D721Med (cell line): ENCODE measurements at places on chromosomes 1 and 21.

GRCh38 chr21:45556645-45557615, 14.7 kb upstream of the SLC19A1 start:
- no peak for DNase-seq

DNA sequence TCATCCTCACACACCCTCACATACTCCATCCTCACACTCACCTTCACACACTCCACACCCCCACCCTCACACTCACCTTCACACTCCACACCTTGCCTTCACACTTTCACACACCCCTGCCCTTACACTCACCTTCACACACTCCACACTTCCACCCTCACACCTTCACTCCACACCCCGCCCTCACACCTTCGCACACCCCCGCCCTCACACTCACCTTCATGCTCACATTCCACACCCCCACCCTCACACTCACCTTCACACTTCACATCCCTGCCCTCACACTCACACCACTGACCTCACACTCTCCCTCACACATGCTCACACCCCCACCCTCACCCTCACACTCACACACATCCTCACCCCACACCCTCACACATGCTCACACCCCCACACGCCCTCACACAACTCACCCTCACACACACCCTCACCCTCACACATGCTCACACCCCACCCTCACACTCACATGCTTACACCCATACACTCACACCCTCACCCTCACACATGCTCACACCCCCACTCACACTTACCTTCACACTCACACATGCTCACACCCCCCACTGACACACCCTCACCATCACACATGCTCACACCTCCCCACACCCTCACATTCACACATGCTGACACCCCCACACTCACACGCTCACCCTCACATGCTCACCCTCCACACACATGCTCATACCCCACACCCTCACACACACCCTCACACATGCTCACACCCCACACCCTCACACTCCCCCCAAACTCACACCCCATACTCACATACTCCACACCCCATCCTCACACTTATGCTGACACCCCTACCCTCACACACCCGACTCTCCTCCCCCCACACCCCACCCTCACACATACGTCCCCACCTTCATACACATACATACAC, 44.5 kb upstream of the EDN2 start:
- no peak for DNase-seq

- no peak for DNase-seq
Observed at GRCh38 chr1:82604524-82604923, 803.8 kb downstream of the ADGRL2 start.

DNA sequence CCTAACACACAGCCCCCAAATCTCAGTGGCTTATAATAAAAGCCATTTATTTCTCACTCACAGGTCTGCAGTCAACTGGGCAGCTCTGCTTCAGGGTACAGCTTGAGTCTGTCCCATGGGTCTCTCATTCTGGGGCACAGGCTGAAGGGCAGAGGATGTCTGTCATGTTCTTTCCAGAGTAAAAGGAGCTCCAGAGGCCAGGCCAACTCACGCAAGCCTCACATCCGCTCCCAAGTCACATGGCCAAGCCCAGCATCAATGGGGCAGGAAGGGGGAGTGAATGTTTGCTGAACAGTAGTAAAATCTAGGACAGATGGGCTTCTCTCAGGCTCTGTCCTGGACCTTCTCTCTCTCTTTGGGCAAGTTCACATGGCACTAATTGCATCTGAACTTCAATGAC, 7.1 kb upstream of the SSBP3 start:
- no peak for DNase-seq

DNA sequence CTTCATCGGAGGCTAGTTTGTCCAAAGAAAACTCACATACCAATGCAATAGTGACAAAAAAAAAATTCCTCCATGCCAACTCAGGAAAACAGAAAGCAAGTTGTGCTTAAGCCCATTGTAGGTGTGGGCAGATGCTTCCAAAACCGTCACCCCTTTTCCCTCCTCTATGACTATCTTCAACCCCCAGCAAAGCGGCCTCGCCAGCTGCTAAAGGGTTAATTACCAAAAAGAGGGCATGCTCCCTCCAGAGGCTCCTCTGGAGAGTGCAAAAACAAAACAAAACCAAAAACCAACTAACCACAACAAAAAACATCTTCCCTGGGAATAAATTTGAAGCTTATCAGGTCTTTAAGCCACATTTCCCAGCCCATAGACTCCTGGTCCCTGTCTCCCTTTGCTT, 1.2 kb downstream of the LMOD1 start:
- no peak for DNase-seq

GRCh38 chr1:182990413-182991144, 32.6 kb upstream of the LAMC1 start:
- DNase-seq: no peak

DNA sequence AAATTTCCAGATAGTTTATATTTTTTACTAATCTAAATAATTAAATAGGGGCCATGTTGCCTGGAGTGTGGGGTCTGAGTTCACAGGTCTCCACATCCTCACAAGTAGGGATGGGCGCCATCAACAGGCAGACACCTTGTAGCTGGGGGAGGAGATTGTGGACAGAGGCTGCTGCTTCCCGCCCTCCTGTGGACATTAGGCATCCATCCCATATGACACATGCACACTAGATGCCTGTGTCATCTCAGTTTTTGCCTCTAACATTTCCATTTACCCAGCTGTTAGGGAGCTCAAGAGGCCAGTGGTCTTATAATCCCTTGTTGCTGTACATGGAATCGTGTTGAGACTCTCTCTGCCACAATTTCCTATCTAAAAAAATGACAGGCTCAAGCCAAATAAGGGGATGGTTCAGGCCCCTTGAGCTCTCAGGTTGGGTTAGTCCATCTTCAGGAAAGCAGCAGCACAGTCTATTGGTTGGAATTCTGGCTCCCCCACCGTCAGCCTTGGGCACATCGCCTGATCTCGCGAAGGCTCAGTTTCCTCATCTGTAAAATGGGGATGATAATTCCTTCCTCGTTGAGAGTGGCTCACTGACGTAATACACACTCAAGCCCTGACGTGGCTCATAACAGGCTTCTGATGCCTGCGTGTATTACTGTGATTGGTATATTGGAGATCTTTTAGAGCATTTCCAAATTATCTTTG, 13.6 kb downstream of the LHX4 start:
- no peak for DNase-seq

DNA sequence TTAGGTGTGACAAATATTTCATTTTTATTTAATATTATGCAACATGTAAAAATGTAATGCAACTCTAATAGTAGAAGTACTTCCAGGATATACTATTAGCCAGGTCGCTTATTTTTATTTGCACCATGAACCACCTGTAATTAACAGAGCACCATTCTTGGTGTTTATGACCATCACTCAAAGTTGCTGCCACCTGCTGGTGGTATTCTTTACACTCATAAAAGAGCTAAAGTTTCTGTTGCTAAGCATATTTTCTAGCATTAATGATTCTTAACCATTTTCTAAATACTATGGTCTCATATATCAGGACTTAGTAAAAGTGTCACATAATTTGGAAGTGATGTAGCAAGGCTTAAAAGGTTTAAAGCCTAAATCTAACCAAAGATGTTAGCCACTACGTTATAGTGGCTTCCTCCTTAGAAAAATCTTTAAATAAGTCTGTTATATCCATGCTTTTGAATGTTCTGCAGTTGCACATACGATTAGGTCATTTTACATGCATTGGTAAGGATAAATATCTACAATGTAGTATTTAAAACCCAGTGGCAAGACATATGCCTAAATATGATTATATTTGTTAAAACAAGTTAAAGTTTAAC, 244.5 kb downstream of the NEGR1 start:
- no peak for DNase-seq

- DNase-seq: no peak
Observed at GRCh38 chr1:82371844-82372498, 571.2 kb downstream of the ADGRL2 start.

DNA sequence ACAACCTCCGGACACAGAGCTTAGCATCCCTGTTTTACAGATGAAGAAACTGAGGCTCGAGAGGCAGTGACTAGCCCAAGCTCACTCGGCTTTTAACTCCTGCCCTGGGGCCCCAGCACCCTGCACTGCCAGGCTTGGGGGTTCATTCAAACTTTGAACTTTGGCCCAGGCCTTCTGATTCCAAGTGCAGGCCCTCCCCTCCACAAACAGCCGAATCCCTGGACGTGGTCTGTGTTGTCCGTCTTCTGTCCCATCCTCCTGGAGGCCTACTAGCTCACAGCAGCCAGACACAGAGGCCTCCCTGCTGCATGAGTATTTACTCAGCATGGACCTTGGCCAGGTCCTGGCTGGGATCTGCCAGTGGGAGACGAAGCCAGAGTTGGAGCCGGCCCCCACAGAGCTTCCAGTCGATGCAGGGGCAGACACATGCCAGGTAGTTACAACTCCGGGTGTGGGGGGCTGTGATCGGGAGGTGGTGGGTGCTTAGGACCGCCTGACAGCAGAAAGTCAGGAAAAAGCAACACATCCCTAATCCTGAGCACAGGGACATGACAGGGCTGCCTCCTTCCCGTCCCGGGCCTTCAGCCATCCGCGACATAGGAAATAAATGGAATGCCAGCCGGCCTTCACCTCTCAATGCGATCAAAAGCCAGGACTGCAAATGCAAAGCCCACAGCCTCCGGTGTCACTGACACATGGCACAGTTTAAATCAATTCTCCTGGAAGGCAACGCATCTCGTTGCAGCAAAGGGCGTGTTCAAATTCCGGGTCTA, 7.4 kb downstream of the IFFO2 start:
- no peak for DNase-seq

GRCh38 chr1:10208537-10208936, 1.8 kb upstream of the KIF1B start:
- no peak for DNase-seq
